ENCODE measurements at places on chromosomes 7 and 10.

- no peak for DNase-seq
Observed at GRCh38 chr7:155999631-156000489, 187.6 kb upstream of the SHH start.

- no peak for DNase-seq
Observed at GRCh38 chr10:122197611-122198222, 73.4 kb upstream of the BTBD16 start.

DNA sequence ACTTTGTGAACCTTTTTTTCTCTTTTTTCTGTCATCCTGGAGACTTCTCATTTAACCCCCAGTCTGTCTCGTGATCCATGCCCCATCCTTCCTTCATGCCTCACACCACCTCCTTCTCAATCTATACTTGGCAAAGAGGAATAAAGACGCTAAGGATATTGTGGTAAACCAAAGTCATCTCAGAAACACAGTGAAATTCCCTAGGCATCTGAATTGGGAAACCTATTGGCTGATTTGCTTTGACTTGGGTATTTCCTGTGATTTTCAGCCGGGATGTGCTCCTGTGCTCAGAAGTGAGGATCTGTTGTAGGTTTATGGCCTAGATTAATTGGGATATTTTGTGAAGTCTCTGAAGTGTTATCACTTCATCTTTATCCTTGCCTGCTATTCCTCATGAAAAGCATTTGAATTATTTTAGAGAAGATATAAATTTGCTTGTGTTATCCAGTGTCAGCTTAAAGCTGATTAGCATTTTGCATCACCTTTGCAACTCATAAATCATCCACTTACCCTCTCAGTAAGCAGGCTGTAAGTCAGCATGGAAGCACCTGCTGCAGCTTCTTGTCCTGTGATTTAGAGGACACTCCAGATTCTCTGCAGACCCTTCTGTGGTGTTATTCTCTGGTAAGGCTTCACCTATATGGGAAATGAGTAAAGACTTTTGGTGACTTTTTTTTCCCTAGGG lies 138.0 kb downstream of the AUTS2 start:
- no peak for DNase-seq

DNA sequence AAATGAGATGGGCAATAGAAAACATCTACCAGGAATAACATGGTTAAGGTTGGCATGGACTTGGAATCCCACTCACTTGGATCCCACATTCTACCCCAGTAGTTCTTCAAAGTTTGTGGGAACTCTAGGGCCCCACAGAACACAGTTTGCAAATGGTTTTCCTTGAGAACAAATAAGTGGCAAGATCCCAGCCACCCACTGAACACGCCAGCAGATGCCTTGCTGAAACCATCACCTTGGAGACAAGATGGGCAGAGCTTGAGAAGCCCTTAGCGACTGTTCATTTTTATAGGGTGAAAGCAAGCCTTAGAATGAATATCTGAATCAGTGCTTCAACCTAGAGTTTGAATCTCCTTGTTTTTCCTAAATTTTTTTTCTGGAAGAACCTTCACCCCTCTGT lies 349.1 kb downstream of the RPS24 start:
- no peak for DNase-seq

DNA sequence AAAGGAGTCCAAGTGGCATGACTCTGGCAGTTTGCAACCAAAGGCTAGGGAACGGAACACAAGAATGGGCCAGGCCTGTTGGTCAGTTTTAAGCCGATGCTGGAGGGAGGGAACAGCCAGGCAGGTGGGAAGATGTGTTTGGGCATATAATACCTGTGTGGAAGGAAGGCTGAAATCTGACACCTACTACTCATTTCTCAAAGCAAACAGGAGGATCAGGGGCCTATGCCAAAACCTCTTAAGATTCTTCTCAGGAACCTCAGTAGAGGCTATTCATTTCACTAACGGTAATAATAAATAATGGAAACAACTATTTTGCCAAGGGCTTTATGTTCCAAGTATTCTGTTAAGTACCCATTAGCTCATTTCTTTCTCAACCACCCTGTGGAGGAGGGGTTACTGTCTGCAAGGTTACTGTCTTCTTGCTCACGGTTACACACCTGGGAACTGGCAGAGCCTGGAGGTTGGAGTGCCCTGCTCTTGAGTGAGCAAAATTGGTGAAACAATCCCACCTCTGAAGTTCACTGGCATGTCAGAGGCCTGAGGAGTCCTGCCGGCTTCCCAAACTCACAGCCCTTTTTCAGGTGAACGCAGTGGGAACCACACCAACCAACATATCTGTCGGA lies 35.5 kb downstream of the GOT1 start:
- no peak for DNase-seq

- DNase-seq, result no peak
Observed at GRCh38 chr7:81887098-81888090, 117.5 kb upstream of the HGF start.

DNA sequence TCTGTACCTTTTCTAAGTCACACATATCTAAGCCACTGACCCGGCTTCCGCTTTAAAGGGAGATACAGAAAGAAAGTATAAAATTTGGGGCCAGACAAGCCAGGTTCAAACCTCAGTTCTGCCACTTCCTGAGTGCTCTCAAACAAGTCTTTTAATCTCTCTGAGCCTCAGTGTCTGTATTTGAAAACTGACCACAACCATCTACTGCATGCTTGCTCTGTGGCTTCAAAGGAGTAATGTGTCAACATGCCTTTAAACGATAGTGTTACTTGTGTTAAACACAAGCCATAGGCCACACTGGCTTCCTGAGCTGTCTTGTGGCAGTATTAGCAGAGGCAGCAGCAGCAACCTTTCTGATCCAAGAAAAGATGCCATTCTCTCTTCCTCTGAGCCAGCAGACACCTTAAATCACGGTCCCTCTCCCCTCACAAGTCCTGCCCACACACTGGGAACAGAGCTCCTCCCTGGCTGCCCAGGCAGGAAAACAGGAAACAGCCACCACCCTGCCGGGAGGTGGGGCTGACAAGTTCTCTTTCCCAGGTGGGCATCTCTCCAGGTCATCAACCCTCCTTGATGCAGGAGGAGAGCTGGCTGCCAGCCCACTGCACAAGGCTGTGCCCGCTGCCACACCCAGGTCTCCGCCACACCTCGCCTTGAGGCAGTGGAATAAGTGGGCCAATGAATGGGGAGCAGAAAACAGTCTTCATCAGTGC lies 10.7 kb downstream of the HIP1 start:
- DNase-seq, result no peak

DNA sequence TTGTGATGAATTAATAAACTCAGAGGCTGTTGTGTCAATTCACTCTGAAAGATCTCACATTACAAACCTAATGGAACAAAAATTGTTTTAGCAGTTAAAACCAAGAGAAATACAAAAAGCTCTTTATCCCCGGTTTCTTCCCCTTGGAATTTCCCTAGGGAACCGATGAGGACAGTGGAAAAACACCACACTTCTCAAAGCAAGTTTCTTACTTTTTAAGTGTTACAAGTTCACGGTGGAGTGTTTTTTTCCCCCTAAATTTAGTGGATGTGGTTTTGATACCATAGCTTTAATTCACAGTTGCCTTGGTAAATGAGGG lies 10.3 kb downstream of the BAMBI start:
- DNase-seq, result no peak

- no peak for DNase-seq
Observed at GRCh38 chr7:4884164-4884563, 648 bp upstream of the RADIL start.

GRCh38 chr10:3034616-3035015 lies 32.7 kb upstream of the PFKP start:
- no peak for DNase-seq

DNA sequence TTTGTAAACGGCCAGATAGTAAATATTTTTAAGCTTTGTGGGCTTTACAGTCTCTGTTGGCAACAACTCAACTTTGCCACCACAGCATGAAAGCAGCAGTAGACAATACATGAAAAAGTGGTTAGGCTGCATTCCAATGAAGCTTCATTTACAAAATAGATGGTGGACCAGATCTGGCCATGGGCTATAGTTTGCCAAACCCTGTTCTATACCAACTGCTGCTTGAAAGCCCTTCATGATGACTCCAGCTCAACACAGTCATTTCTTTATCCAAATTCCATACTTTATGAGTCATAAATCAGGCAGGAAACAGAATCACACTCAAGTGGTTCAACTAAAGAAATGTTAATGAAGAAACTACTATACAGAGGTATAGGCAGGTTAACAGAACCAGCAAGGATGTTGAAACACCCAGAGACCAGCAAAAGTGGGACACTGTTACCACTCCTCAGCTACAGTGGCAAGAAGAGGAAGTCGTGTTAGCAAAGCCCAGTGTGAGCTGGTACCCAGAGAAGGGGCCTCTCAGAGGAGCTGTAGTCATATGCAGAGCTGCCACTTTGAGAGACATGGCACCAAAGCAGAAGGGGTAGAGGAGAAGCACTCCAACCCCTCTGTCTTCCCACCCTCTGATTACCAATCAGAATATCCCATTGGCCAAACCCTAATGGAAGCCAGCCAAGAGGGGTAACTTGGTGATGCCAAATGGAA lies 72.5 kb downstream of the PRLHR start:
- no peak for DNase-seq

- no peak for DNase-seq
Observed at GRCh38 chr10:101767600-101767945, 8.3 kb downstream of the FGF8 start.

GRCh38 chr10:79397051-79397450 lies 48.4 kb downstream of the ZCCHC24 start:
- no peak for DNase-seq

- DNase-seq, result no peak
Observed at GRCh38 chr10:119597405-119598186, 832 bp upstream of the TIAL1 start.

Data from putamen (tissue), 1 donor.